Left renal cortex interstitium (tissue), 4 donors: ENCODE measurements at places on chromosomes 7 and 10.

DNA sequence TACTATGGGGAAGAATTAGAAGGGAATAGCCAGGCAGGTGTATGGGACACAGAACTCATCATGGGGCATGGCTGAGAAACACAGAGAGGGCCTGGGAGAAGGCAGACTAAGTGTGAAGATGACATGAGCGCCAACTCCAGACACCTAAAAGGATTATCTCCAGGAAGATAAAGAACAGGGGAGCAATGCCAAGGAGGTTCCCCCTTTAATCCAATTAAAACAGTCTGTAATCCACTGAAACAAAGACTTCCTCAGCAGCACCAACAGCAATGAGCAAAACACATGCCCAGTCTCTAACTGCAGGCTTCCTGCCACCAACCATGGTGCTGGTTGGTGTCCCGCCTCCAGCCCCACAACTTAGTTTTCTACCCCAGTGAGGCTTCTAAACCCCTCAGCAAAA is 108.9 kb downstream of the GRID1 start:
- DNase-seq, result no peak

DNA sequence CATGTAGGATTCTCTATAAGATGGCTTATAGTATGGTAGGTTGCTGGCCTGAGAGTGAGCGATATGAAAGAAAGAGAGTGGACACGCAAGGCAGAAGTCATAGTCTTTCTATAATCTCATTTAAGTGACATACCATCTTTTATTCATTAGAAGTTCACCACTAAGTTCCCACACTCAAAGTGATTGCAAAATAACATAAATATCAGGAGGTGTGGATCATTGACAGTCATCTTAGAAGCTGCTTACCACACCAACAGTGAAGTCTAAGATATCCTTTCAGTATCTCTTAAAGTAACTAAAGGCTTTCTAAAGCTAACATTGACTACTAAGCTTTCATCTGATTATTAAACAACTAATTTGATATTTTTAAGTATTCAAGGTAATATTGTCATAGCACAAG is 36.9 kb upstream of the GNAI1 start:
- no peak for DNase-seq

DNA sequence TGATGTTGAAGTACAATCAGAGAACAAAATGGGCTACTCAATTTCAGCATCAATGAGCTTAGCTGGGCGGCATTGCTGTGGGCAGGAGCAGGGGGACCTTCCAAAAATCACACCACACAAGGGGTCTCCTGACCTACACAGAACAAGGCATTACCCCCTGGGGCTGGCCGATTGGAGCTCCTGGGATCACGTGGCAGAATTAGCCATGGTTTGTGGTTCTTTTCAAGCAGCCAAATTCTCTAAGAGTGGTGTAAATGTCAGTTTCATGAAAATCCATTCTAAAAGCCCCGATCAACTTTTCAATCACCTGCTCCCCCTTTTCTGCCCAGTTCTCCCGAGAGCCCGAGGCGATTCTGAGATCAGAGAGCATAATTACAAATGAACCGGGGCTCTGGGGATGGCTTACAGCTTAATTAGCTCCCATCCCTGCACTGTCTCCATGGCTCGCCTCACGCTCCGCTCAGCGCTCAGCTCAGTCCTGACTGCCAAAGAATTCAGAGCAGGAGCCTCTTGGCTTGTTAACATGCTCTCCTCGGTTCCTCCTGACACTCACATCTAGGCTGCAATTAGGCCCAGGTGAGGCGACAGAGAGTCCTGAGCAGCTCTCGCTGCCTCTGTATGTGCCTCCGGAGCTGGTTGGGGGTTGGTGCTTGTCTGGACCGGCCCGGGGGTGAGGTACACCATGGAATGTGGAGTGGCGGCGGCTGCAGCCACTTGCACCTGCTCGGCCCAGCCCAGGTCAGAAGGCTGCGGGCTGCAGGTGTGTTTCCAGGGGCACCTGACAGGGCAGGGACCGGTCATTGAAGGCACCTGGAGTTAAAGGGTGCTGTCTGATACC is 111.8 kb downstream of the WDR11 start:
- no peak for DNase-seq

DNA sequence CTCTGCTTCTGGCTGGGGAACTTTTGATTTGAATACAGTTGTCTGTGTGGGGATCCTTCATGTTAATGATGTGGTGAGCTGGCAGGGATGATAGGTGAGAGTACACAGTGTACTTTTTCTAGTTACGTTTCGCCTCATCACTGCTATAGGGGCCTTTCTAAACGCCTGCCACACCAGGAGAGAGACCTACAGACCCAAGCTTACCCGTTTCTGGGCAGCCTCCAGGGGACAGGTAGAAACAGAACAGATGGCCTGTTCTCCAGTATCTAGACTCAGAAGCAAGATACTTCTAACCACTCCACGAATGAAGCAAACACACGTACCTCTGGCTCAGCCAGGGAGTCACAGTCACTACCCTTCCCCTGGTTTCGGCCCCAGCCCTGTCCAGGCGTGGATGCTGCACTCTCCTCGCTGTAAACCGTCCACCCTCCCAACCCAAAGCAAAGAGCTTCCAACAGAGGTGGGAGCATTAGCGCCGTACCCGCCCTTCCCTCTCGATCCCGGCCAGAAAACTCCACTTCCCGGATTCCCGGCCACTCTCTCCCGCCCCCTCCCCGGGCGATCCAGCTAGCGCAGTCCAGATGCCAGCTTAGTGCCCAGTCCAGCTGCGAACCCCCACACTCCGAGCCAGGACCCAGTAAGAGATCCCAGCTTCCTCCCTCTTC is 1.2 kb downstream of the CCDC6 start:
- no peak for DNase-seq

- DNase-seq, result no peak
These were observed 288.3 kb downstream of the CELF2 start for GRCh38 chr10:11305825-11306593.

GRCh38 chr10:56028298-56029132 is 332.5 kb downstream of the ZWINT start:
- DNase-seq, result peak; percentile 32

- DNase-seq, result no peak
These were observed 97.9 kb downstream of the TSPAN12 start for GRCh38 chr7:120760050-120760449.

DNA sequence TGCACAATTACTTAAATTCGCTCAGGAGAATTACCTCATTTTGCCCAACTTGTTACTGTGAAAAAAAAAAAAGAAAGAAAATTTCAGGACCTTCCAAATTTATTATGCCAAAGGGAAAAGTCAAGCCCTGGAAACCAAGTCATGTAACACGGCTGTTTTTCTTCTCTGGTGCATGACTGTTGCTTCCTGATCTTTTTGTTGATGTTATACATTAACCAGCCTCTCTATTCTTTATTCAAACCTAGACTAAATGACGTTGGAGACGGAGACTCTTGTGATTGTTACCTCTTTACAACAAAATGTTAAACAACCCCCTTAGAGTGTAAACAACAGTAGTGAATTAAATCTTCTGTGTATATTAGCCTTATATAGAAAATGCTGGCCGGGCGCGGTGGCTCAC is 16.1 kb upstream of the ZC3HAV1 start:
- no peak for DNase-seq
